ENCODE measurements at places on chromosomes 11 and 22.

DNA sequence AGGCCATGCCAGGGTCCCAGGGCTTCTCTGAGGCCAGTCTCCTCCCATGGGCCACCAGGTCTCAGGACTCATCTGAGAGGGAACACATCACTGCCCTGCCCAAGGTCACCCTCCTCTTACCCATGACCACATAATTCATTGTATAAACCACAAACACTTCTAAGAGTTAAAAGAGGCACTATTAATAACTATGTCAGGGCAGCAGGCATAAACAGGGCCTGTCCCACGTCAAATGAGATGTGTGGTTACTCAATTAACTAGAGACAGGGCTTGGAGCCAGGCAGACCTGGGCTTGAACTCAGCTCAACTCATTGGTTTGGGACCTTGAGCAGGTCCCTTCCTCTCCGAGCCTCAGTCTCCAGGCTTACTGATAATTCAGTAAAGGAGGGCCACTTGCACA, 33.1 kb downstream of the ARAP1 start:
- no peak for DNase-seq

DNA sequence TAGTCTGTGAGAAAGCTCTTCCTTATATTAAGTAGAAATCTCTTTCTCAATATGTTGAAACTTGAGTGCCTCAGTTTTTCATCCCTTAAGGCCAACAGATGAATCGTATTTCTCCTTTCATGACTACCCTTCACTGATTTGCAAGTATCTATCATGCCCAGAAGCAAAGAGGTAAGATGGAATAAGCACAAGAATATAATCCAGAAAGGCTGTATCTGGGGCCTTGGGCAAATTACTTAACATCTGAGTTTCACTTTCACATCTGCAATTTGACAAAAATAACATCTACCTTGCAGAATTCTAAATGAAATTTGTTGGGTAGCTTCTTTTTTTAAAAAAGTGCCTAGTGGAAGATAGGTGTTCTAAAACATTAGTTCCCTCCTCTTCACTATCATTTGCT, 552.4 kb upstream of the ANO5 start:
- no peak for DNase-seq

DNA sequence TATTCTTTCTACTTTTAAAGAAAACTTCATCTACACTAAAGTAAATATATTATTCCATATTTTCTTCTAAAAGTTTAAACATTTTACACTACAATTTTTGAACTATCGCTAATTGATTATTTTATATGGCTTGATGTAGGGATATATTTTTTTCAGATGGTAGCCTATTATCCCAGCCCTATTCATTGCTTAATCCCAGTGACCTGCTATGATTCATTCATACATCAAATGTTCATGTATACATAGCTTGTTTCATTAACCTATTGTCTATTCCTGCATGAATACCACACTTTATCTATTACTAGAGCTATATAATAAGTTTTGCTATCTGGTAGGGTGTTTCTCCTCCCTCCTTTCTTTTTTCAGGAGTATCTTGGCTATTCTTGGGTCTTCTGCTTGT, 5.0 kb upstream of the ROBO4 start:
- DNase-seq: no peak

GRCh38 chr11:122339436-122340060, 223.5 kb upstream of the BLID start:
- no peak for DNase-seq

GRCh38 chr11:41458641-41459040, 811 bp downstream of the LRRC4C start:
- no peak for DNase-seq

DNA sequence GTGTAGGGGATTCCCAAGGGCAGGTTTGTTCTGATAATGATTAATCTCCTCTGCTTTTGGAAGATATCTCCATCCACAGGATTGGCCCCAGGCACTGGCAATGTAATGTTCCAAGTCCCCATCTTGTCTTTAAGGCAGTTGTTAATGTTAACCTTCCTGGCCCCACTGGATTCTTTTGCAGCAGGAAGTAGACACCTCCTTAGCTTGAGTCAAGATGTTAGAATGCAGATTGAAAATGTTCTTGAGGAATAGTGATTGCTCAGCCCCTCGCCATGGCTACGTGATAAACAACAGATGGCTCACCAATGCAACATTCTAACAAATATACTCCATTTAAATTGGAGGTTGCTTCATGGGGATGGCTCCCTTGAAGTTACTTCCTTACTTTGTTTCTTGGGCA, 7.3 kb downstream of the HEPHL1 start:
- no peak for DNase-seq

DNA sequence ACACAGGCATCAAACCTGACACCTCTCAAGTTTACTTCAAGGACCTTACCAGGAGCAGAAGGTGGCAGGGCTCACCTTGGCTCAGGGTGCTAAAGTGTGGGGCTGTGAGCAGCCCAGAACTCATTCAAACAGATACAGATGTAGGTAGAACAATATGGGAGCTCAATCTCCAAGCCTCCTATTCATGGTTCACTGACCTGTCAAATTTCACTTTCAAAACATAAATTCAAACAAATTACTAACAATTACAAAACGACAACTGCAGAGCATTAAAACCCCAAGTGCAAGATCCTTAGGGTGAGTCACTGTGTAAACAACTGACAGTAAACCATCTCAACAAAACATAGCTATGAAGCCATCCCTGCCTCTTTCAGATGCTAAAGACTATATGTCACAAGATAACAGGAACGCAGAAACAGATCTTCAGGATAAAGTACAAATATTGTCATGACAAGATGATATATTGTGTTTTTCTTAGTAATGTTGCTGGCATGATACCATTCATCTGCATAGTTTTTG, 303.5 kb upstream of the ANO3 start:
- no peak for DNase-seq

- no peak for DNase-seq
Observed at GRCh38 chr22:40081662-40082061, 86.9 kb downstream of the FAM83F start.

GRCh38 chr22:38694049-38694448, 6.7 kb downstream of the JOSD1 start:
- no peak for DNase-seq

- no peak for DNase-seq
Observed at GRCh38 chr22:33678523-33678922, 241.8 kb downstream of the LARGE1 start.

DNA sequence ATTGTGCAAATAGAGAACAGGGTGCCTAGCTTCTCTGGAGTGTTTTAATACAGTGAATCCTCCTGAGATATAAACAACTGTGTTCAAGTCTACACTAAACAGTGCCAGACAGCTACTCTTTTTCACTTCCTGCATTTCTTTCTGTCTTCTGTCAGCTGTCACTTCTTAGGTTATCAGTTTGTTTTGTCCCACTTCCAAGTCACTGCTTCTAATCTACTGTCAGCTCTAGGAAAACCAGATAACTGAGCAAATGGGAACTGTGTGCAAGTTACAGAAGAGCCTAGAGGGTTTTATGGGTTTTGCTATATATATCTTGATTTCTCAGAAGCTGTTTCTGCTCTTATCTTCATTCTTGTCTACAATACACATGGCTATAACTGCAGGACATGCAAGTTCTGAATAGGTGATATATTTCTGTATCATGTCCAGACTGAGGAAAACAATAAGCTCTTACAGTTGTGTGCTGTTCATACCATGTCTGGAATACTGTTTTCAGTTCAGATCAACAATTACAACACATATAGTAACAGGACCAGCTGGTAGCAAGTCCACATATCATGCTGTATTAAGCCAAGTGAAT, 5.8 kb downstream of the PITPNB start:
- DNase-seq: no peak

- DNase-seq: no peak
Observed at GRCh38 chr11:6268820-6269219, 9.2 kb downstream of the CCKBR start.

DNA sequence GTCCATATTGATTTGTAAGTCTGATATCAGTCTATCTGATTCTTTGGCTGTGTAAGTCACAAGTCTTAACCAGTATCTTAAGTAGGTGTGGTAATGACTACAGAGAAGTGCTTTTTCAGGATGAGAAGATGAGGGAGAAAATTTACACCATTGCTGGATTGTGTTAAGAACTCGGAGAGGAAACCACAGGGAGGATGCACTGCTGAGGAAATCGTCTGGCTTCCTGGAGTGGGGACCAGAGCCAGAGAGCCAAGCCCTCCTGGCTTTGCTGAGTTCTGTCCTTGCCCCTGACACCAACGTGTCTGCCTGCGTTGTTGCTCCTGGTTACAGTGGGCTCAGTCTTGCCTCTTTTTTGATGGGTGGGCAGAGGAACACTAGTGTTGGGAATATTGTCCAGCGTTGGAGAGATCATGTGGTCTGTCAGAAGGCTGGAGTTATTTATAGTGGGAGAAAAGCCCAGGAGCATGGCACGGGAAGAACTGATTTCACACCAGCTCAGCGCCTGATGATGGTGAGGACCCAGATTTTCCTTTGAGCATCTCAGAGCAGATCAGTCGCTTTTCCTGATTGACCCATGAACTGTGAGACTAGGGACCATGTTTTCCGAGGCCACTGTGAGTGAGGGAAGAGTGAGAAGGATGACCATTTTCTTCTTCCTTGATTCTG, 29.6 kb downstream of the MARK2 start:
- no peak for DNase-seq

DNA sequence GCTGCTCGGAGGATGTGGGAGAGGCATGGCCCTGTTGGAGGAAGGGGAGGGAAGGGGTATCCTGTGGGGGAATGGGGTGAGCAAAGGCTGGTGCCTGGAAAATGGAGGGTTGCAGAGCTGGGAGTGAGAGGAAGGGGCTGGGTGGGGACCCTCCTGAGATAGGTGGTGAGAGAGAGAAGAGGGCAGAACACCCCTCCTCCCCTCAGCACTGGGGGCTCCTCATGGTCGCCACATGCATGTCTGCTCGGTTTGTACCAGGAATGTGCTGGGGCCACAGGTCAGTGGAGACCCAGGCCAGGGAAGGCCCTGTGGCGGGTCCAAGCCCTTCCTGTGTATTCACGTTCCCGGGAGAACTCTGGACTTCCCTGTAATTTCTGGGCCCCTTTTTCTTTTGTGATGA, 27.8 kb upstream of the ACR start:
- DNase-seq: peak; percentile 10

GRCh38 chr11:1852271-1852876, 510 bp upstream of the LSP1 start:
- DNase-seq: no peak

- DNase-seq: no peak
Observed at GRCh38 chr22:25187469-25187868, 12.2 kb upstream of the CRYBB3 start.

DNA sequence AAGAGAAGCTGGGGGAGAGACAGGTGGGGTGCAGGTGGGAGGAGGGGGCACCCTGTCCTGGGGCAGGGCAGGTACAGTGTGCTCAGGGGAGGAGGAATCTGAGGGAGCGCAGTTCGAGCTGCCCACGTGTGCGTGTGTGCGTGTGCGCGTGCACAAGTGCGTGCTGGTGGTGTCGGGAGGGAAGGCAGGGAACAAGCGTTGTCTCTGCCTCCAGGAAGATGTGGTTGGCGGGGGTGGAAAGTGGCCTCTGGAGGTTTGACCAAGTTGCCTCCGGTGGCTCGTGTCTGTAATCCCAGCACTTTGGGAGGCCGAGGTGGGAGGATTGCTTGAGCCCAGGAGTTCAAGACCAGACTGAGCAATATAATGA, 49.9 kb upstream of the THY1 start:
- DNase-seq: no peak

DNA sequence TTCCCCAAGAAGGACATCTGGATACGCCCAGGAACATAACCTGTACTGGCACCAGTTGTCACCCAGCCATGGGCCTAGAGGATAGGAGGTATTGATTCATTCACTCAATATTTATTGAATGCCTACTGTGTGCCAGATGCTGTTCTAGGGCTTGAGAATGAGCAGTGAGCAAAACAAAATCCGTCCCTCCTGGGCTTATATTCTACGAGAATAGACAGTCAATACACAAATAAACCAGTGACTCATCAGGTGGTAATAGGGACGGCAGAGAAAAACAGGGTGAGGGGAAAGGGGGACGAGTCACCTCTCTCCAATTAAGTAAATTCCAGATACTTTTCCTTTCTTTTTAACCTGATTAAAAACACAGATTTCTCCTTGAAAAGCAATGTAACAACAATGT, 103.5 kb downstream of the MICAL2 start:
- no peak for DNase-seq

GRCh38 chr22:42596336-42596735, 18.3 kb downstream of the POLDIP3 start:
- no peak for DNase-seq

DNA sequence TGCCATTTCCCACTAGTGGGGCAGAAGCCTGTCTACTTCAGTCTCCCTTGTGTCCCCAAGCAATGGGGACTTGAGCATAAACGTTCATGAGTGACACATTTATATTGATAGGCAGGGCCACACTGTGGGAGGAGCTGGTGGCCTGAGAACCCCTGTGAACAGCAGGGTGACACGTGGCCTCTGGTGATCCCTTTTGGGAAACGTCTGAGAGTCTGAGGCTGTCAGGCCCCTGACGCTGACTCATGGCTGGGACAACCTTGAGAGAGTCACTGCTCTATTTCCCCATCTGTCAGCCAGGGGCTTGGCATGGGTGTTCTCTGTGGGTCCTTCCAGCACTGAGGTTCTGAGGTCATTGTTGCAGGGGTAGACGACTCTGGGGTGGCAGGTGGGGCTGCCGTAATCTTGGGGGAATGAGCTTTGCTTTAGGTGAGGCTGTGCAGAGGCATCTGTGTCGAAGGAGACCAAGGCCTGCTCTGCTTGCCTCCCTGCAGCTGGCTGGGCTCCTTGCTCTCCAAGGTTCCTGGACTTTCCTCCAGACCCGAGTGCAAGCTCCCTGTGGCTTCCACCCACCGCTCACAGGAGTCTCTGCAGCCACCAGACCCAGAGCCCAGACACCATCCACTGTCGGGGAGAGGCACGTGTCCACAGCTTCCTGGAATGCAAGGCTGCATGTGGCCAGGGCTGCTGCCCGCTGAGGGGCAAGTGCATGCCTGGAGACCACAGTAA, 54.7 kb downstream of the SMIM38 start:
- no peak for DNase-seq

DNA sequence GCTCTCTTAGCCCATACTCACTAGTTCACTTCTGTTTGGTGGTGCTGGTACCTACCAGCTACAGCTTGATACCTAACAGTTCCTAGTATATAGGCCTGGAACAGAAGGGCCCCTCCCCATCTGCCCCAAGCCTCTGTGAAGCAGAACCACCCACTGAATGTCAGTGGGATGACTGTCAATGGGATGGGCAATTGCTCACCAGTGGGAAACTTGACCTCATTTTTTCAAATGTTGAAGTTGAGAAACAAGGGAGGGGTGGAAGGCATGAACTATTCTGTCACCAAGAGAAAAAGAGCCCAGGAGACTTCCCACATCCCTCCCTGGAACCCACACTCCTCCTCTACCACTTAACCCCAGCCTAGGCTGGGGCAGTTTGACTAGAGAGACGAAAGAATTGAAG, at the start of gene NLRP10:
TSS of gene NLRP10 (minus strand) at position 62 of the 400 bp plus-strand sequence. CDS start 1,952 bp downstream, outside the sequence.
- DNase-seq: no peak

DNA sequence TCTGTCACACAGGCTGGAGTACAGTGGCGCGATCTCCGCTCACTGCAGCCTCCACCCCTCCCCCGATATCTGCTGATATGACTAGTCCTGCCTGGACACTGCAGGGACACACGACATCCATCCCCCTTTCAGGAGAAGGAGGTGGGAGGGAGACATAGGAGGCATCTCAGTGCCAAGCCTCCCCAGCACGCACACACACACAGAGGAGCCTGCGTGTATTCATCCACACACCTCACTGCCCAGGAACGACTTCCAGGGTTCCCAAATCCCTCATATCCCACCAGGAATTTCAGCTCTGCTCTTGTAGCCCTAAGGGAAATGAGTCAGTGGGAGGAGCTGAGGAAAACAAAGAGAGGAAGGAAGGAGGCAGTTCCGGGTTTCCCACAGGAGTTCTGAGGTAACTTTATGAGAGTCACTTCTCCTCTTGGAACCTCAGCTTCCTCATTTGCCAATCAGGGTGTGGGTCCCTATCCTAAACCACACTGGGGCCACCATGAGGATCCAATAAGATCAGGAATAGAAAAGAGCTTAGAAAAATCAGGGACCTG, 37.2 kb upstream of the ACER3 start:
- no peak for DNase-seq

Data from glutamatergic neuron (in vitro differentiated cells).